Activated T-helper 2 cell treated with anti-CD3 and anti-CD28 coated beads, Interferon-gamma antibody, Interleukin-2, Interleukin-4, amounts not matched to agents 10 μg/mL and 5 μg/mL and 100 μg/mL, durations not matched to agents 14 hours and 24 hours and 36 hours (primary cell): ENCODE measurements at places on chromosomes 1 and 21. TPM values are rescaled to one million over a fixed set of nuclear protein-coding genes. Genes with fewer than 3 reads are reported as not detected.
A peak's percentile ranks its signal among the peaks of the same experiment; 100 is the strongest.

GRCh38 chr1:109161858-109162606, 48.1 kb downstream of the ELAPOR1 start:
- peak; percentile 43 for DNase-seq

- no peak for DNase-seq
Observed at GRCh38 chr21:45698493-45699184, 55.1 kb downstream of the PCBP3 start.

GRCh38 chr1:27356277-27356618, 10.5 kb downstream of the MAP3K6 start:
- no peak for DNase-seq

DNA sequence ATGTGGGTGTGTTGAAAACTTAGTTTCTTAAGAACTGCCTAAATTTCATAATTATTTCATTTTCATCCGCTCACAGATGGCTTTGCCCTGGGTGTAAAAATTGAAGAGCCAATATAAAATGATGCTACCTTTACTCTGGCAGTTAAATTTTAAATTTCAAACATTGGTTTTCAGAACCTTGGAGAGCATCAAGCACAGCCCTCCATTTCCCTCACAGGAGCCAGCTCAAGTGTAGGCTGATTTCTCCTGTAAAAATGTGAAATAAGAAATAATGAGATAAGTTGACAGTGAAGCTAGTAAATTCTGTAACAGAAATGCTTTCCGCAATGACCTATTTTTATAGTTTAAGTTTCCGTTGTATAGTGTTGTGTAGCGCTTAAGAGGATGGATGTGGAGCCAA, 53.9 kb upstream of the AKT3 start:
- no peak for DNase-seq

- DNase-seq: no peak
Observed at GRCh38 chr1:57719274-57719673, 295.4 kb upstream of the DAB1 start.

TCHH gene
- 0.02 TPM in 1 of 2 replicates, not detected in the other for total RNA-seq

BTG2 gene
- total RNA-seq: 98.1 and 98.8 TPM in 2 replicates

PCAT6 gene
- total RNA-seq: 1.6 TPM in 2 replicates
